ENCODE measurements at places on chromosomes 3 and 15. TPM values are rescaled to one million over a fixed set of nuclear protein-coding genes. Genes with fewer than 3 reads are reported as not detected.

KBTBD13 gene
- not detected for total RNA-seq

WDR93 gene
- 0.32 TPM for total RNA-seq

HPS3 gene
- total RNA-seq = 50.6 TPM

DUOX2 gene
- total RNA-seq = under 0.01 TPM

TM4SF1 gene
- total RNA-seq = 630 TPM

CHCHD4 gene
- total RNA-seq = 10.7 TPM

ACAP2 gene
- 91.7 TPM for total RNA-seq

CLDN16 gene
- not detected for total RNA-seq

CFAP100 gene
- total RNA-seq = not detected
